ENCODE measurements at places on chromosomes 3 and 15.

DNA sequence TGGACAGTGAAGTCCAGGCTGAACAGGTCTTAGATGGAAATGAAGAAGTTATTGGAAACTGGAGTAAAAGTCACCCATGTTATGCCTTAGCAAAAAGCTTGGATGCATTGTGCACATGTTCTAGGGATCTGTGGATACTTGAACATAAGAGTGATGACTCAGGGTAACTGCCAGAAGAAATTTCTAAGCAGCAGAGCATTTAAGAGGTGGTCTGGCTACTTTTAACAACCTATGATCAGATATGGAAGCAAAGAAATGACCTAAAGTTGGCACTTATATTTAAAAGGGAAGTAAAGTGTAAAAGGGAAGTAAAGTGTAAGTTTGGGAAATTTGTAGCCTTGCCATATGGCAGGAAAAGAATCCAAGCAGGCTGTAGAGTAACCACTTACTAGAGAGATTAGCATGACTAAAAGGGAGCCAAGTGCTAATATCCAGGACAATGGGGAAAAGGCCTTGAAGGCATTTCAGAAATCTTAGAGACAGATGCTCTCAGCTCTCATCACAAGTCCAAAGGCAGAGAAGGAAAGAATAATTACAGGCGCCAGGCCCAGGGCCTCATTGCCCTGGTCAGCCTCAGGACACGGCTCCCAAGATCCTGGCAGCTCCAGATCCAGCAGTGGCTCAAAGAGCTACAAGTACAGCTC is 73.9 kb upstream of the KCNH8 start:
- no peak for DNase-seq

- DNase-seq: no peak
Observed at GRCh38 chr15:100430411-100430810, 88.6 kb upstream of the ADAMTS17 start.

DNA sequence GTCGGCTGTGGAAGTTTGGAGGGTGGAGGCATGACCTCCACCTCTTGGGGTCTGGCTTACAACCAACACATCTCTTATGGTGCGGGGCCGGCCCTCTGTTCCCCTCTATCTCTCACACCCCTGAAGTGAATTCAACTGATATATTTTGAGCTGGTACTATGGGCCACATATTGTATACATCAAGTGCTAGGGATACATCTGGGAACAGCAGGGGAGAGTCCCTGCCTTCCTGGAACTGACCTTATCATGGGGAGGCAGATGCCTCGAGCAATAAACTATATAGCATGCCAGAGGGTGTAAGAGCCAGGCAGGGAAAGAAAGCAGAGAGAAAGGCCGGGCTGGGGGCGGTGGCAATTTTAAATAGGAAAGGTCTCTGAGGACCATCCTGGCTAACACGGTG is 60.4 kb upstream of the TRPM1 start:
- no peak for DNase-seq

GRCh38 chr15:60752973-60753720 is 274.2 kb upstream of the ICE2 start:
- no peak for DNase-seq

- no peak for DNase-seq
Observed at GRCh38 chr3:186216900-186217819, 108.3 kb upstream of the ETV5 start.

GRCh38 chr3:4438296-4438695 is 28.8 kb downstream of the SUMF1 start:
- no peak for DNase-seq

DNA sequence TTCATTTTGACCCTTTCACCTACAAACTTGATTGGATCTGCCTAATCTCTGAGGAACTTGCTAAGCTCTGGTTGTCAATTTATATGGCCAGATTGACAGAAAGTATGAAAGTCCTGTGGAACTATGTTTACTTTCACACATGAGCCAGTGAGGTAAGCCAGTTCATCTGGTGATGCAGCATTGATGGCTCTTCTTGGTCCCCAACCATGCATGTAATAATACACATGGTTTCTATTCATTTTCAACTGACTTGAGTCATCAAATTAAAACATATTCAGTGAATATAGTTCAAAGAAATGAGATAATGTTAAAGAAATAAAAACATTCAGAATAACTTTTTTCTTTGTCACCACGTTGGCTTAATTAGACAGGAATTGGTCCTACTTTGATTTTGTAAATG is 336.1 kb upstream of the THBS1 start:
- DNase-seq: no peak

DNA sequence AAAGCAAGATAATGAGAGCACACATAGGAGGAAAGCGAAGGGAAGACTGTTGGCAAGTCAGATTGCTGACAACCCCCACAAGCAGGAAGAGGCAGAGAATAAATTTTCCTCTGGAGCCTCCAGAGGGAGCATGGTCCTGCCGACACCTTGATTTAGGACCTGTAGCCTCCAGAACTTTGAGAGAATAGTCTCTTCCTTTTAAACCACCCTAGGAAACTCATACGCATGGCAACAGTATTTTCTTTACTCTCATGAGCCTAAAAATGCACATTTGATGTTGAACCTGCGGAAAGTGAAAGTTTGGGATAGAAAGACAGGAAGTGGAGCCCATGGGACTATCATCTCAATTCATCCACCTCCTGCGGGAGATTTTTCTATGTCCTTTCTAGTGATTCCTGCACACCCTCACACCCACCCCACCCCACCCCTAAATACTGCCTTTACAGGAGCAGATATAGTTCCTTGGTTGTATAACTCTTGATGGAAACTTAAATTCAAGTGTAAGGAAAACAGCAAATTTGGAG is 116.7 kb upstream of the LPP start:
- peak; percentile 14 for DNase-seq

DNA sequence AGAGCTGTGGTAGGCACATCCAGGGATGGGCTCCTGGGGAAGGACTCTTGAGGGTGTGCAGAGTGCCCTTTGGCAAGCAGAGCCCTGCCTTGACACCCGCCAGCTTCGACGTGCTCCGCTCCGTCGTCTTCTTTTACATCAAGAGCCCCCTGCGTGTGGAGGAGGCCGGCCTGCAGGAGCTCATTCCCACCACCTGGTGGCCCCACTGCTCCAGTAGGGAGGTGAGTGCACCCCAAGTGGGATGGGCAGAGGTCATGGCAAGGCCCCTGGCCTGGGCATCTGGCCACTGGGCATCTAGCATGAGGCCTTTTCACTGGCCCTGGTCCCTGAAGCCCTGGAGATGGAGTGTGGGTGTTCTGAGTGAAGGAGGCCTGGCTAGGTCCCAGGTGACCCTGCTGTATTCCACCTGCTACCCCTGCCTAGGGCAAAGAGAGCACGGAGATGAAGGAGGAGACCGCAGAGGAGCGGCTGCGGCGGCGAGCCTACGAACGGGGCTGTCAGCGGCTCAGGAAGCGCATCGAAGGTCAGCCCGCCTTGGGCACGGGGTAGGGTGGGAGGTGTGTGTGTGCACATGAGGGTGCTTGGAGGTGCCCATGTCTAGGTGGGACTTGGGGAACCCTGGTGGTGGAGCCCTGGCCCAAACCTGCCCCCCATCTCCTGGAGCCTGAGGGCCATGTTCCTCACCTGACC is 12.2 kb downstream of the RNF123 start:
- DNase-seq: no peak

DNA sequence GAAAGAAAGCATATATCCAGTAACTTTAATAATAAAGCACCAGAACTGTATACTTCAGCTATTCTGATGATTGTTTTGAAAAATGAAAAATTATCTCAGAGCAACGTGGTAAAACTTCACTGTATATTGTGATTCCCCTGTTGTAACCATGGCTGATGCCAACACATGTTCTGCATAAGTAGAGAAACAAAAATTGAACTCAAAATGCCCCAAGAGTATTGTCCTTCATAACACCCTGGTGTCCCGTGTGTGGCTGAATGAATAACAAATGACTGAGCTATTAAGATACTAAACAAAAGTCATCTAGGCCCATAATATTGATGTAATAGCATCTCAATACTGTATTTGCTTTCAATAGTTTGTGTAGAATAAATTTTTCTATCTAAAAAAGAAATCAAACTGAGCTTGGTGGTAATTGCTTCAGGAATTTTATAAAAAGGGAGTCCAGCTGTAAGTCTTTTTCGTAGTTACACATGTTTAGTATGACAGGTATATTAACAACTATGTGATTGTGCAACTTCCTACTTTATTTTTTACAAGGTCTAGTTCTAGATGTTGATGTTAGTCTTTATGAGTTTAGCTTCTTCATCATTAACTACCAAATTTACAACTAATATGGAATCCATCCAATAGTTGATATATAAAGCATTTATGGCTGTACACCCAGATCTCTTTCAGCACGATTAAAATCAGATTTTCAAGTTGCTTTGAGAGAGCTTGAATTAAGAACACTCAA is 623.8 kb upstream of the AGTR1 start:
- no peak for DNase-seq

- no peak for DNase-seq
Observed at GRCh38 chr15:74642348-74642733, 26.7 kb downstream of the CLK3 start.

DNA sequence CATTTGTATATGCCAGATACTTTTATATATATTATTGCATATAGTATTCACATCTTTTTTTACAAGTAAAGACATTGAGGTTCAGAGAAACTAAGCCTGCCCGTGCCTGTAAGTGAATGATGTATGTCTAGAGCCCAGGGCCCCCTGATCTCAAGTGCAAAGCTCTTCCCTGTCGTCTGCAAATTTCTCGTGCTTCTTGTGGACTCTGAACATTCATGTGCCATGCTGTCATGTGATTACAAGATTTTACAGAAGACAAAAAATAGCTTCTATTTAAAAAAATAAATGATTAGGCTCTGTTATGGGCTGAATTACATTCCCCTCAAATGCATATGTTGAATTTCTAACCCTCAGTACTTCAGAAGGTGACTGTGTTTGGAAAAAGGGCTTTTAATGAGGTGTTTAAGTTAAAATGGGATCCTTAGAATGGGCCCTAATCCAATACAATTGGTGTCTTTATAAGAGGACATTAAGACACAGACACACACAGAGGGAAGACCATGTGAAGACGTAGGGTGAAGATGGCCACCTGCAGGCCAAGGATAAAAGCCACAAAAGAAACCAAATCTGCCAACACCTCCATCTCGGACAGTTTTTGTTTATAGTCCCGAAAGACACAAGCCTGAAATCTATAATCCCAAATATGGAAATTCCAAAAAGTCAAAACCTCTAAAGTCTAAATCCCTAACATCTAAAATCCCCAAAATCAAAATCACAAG is 3.9 kb upstream of the MASP1 start:
- DNase-seq: no peak

- DNase-seq: no peak
Observed at GRCh38 chr3:49671291-49672288, 2.6 kb upstream of the APEH start.

GRCh38 chr3:78277220-78277619 is 1237.3 kb downstream of the ROBO2 start:
- no peak for DNase-seq

- no peak for DNase-seq
Observed at GRCh38 chr15:85280203-85280602, 100.2 kb upstream of the AKAP13 start.

DNA sequence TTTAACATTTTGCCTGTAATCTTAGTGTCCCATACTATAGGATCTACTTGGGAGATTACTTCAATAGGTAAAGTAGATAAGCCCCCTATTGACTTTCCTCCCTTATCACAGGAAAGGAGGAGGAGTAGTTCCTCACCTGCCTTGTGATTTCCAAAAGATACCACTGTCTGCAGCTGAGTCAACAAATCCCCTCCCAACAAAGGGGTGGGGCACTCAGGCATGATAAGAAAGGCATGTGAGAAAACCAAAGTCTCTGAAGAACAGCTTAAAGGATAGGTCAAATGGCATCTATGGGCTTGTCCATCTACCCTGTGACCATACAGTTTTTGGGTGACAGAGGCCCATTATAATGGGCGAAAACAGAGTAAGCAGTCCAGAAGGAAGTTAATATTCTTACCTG is 71.3 kb upstream of the WNT7A start:
- no peak for DNase-seq

- no peak for DNase-seq
Observed at GRCh38 chr3:129017484-129017899, 16.4 kb downstream of the EFCC1 start.

DNA sequence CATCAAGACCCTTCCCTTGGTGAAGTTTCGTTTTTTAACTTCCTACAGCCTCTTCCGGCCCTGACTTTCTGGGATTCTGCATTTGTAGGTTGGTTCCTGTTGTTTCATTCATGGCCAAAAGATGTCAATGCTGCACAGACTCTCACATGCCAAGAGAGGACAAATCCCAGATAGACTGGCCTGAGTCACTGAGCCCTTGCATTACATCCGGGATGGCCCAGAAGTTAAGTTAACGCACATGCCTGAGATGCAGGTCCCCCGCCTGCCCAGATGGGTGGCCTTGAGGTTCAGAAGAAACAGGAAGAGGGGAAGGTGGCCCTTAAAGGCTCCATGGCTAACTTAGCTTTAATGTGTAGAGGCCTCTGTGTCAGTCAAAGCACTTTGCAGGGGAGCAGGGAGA is 51.6 kb upstream of the SRGAP3 start:
- DNase-seq: no peak

DNA sequence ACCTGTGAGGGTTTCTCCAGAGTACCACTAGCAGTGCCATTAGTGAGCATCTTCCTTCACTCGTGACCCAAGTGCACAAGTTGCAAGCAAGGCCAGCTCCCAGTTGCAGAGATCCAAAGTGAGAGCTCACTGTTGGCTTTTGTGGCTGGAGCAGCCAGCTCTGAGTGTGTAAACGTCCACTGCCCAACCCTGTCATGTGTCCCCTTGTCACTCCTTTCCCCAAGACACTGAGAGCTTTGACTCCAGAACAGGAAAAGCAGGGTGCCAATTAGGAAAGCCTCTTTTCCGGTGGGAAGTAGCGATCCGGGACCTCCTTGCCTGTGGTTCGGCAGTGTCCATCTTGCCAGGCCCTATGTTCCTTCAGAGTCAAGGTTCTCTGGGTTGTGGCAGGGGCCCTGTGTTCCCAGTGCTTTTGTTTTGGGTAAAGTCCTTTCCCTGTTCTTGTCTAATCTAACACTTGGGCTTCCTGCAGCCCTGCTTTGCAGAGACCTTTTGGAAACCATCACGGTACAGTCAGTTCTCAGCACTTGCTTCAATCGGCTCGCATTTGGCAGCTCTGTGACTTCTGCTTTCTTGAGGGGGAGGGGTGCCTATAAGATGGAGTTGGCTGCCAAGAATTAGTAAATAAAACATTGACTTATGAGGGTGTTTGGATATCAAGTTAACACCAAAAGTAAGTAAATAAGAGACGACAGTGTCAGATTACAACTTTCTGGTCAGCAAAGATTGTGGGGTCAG is 90.5 kb downstream of the DNASE1L3 start:
- DNase-seq: no peak

DNA sequence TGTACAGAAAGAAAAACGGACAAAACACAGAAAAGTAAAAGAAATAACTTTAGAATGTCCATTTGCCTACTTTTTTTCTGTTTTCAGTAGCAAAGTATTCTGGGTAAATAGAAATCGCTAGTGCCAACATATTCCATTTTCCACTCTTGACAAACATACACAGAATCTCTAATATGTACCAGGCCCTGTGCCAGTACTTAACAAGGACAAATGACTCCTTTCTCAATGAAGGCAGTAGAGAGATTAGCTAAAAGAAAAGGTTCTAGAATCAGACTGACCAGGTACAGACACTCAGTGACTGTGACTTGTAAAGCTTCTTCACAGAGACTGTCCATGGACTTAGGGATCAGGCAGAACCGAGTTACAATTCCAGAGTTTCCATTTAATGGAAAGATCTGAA is 165.8 kb upstream of the STAC start:
- DNase-seq: peak; percentile 36

Measured in NCI-H1092 treated with DMSO at 0.1 percent for 48 hours (cell line).